CD4-positive, alpha-beta T cell (primary cell): ENCODE measurements at places on chromosomes 7 and 10.
A peak's percentile ranks its signal among the peaks of the same experiment; 100 is the strongest.

- no peak for DNase-seq
These were observed at the start of gene CLEC2L for GRCh38 chr7:139523199-139523941. CLEC2L (plus strand) TSS chr7:139523685; CDS start chr7:139523928, 243 bp downstream.

DNA sequence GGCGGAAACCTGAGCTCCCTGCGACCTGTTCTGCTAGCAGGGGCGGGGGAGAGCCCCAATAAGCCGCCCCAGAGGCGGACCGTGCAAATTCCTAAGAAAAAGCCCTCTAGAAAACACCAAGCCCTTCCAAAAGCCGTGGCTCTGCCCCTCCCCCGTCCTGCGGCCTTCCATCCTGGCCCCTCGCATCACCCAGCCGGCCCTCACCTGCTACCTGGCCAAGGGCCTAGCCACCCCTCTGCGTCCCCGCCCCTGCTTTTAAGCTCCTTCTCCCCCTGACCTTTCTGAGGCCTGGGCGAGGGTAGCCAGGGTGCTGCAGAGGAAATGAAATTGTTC is 24.9 kb downstream of the SKIDA1 start:
- DNase-seq = no peak

DNA sequence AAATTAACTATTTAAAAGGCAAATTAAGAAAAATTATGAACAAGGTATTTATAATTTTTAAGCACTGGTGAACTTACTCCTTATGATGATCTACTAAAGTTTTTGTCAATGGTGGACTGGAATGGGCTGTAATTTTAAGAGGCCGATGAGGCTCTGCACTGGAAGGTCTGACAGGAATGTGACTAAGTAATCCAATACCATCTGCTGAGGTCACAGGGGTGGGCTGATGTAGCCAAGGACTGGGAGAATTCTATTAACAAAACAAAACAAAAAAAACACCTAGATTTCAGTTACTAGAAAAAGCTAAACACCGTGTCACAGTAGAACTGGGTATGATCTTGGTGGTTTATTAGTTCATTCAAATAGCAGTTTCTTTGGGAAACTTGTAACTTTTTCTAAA is 75.9 kb downstream of the NRBF2 start:
- no peak for DNase-seq

DNA sequence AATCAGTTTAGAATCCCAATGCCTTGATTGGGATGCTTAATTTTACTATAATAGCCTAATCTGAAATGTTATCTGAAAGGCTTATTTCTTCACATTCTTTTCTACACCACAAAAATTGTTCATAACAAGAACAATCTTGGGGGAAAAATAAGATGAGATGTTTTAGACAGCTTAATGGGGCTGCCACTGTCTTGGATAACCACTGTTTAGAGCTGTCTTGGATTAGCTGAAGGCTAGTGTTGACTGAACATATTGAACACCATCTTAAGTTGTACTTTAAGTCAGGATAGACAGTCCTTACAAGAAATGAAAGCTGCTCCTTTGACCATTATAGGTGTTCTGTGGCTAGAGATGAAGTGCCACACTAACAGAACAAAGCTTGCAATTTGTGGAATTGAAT is 501.3 kb downstream of the GFRA1 start:
- no peak for DNase-seq

DNA sequence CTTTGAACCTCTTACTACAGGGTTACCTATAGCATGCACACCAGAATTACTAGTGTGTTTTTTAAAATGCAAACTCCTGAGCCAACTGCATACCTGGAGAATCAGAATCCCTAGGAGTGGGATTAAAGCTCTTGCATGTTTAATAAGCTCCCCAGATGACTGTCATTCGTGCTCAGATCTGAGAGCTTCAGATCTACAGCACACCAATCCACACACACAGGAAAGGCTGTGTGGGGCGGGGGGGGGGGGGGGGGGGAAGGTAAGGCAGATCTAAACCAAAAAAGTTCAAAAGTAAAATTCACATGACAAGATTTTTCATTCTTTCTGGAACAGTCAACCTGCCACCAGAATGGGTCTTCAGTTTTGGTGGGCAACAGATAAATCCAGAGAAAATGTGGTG is 5.5 kb downstream of the FAM3C start:
- DNase-seq = no peak

DNA sequence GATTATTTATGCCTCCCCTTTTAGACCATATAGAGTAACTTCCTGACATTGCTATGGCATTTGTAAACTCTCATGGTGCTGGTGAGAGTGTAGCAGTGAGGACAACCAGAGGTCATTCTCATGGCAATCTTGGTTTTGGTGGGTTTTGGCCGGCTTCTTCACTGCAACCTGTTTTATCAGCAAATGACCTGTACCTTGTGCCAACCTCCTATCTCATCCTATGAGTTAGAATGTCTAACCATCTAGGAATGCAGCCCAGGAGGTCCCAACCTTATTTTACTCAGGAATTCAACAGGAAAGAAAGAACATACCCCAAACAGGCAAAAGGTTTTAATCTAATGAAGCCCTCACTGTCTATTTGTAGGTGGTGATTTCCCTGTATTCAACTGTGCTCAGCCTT is 205.4 kb upstream of the YAE1 start:
- no peak for DNase-seq

DNA sequence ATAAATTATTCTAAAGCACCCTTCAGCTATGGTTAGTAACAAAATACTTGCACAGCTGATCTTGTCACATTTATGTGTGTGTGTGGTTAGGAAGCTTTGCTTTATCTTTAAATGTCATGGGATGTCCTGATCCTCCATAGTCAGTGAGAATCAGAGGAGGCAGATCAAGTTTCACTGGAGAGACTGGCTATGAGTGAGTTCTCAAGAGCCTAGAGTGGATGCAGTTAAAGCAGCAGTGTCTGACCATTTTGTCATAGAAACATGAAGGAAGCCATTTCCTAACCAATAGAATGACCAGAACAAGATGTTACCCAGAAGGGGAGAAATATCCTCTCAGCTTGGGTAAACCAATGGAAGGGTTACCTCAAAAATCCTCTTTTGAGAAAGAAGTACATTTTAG is 207.2 kb upstream of the DKK1 start:
- DNase-seq = no peak

DNA sequence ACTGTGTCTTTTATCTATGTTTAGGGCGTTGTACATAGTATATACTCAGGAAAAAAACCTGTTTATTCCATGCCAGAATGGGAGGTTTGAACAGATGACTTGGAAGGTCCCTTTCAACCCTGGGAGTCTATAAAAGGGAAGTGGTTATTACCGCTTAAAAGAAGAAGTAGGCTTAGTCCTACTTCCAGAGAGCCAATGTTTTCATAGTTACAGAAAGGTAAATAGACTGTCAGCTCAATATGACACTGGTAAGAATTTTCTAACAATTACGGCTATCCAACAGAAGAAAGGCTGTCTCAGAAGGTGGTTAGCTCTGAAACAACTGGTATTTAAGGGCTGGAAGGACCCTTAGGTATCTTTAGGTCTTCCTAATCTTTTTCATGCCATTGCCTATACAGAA is 1.1 kb upstream of the TFAM start:
- peak; percentile 75 for DNase-seq

DNA sequence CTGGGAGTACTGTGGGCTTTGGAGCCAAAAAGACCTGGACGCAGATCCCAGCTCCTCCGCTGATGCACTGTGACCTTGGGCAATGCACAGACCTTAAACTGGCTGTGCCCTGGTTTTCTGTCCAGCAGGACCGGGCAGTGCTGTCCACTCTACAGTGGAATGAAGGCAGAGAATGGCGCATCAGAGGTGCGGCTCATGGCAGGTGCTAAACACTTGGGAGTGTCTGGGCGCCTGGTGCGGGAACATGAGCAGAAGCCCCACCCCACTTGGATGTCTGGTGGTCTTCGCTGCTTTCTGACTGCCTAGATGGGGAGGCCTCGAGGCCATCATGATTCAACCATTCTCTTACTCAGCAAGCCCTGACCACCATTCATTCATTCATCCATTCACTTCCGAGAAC is 153.7 kb downstream of the GRK5 start:
- DNase-seq = no peak

DNA sequence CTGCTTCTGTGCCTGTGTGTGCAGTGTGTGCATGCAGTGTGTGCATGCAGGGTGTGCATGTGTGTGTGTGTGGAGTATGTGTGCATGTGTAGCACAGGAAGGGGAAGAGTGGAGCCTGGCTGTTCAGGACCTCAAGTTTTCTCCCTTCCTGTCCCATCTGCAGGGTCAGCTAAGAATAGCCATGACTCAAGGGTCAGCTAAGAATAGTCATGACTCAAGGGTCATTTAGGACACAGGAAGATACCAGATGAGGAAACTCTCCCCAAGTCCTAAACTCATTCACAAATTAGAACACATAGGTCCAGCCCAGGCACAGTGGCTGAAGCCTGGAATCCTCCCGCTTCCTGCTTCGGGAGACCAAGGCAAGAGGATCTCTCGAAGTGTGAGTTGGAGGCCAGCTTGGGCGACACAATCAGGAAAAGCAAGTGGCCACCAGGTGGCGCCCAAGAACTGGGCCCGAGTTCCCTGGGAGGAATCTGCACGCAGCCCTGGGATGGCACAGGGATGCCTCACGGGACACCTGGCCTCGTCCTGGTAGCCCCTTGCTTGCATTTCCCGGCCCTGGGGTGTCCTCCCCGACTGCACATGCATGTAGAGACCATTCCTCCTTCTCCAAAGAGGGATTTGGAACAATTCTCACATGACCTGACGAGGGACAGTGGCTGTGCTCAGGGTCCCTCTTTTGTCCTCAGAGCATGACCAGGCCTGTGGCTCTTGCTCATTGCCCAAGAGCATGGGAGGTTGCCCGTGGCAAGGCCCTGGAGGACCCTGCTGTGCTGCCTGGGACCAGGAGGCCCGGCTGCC is 21.4 kb upstream of the VOPP1 start:
- peak; percentile 54 for DNase-seq

- no peak for DNase-seq
These were observed 605.9 kb downstream of the KCNMA1 start for GRCh38 chr10:77031531-77032187.

DNA sequence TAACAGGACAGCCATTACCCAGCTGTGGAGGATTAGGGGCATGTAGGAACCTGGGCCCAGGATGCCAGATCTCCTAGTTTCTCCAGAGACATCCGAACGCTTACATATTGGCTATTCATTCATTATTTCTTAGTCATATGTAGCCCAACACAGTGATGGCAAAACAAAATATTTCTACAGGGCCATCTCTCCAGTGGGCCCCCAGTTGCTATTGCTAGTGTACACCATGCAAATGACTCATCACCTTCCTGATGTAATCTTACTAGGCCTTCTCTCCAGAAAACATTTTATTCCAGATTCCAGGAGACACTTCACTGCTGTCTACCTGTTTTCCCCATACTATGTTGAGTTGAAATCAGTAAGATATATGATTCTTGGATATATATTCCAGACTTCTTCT is 201.7 kb downstream of the PLXDC2 start:
- no peak for DNase-seq

DNA sequence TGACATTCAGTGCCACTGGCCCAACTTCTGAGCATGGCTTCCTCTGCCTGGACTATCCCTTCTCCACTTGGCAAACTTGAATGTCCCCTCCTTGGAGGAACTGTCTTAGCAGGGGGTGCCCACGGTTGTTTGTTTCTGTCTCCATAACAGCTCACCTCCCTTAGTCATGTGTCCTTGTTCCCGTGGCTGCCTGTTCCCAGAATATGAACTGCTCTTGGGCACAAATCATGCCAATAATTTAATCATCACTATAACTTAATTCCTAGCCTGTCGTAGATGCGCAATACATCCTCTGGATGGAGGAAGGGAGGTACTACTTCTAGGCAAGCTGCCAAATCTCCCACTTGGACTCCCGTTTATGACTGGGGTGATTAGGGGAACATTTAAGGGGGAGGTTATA is 173.1 kb downstream of the MYOF start:
- DNase-seq = no peak

DNA sequence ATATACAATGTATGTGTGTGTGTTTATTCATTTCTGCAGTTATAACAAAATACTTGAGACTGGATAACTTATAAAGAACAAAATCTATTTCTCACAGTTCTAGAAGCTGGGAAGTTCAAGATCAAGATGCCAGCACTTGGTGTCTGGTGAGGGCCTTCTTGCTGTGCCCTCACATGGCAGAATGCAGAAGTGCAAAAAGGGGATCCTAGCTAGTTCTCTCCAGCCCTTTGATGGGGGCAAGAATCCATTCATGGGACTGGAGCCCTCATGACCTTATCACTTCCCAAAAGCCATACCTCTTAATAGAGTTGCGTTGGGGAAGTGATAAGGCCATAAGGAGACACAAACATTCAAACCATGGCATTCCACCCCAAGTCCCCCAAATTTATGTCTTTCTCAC is 8.4 kb downstream of the GRB10 start:
- DNase-seq = no peak

- no peak for DNase-seq
These were observed 11.3 kb upstream of the AKR1C2 start for GRCh38 chr10:5014936-5015335.

DNA sequence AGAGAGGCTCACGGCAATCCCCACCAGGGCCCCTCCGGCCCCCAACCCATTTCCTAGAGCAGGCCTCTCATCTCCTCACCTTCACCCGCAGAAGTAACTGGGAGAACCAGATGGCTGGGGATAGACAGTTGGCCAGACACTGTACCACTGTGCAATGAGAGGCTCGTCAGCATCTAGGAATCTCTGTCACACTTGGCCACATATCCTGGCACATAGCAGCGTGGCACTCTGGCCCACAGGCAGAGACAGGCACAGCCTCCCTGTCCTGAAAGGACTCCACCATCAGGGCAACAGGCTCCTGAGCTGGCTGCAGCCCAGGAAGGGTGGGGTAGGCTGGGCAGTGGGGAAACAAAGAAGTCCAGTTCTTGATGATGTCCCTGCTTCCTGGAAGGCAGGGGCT is 45.8 kb downstream of the C10orf143 start:
- DNase-seq = no peak

- DNase-seq = peak; percentile 14
These were observed 1.7 kb upstream of the SH2B2 start for GRCh38 chr7:102284891-102285539.

DNA sequence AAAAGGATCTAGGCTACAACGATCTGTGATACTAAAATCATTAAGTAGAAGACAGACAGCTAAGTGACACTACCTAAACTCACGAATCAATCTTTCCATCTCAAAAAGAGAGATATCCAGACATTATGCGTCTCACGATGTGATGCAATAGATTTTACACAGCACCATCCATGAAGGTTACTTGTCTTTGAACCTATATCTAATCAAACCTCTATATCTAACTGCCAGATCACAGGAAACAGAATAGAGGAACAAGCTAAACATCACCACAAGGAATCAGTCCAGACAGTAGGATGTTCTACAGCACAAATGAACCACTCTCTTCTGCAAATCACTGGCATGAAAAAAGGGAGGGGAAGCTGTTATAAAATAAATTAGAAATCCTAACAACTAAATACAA is 4.1 kb downstream of the RAPGEF5 start:
- no peak for DNase-seq

- DNase-seq = no peak
These were observed 168.0 kb downstream of the ARHGAP12 start for GRCh38 chr10:31760674-31761081.

DNA sequence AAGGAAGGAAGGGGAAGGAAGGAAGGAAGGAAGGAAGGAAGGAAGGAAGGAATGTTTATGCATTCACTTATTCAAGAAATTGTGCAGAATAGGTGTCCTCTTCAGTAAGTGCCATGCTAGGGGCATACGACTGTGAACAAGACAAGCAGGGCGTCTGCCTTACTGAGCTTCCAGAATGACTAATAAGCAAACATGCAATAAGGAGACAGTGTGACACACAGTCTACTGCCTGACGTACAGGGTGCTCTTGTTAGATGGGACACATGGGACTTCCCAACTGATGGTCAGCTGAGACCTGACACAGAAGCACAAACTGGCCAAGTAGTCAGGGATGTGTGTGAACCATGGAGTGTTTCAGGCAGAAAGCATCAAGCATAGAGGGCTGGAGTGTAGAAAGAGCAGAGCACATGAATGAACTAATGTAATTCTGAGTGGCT is 18.2 kb downstream of the DNAJC12 start:
- no peak for DNase-seq
